ENCODE measurements at places on chromosomes 6 and 20. TPM values are rescaled to one million over a fixed set of nuclear protein-coding genes. Genes with fewer than 3 reads are reported as not detected.
A peak's percentile ranks its signal among the peaks of the same experiment; 100 is the strongest.

DNA sequence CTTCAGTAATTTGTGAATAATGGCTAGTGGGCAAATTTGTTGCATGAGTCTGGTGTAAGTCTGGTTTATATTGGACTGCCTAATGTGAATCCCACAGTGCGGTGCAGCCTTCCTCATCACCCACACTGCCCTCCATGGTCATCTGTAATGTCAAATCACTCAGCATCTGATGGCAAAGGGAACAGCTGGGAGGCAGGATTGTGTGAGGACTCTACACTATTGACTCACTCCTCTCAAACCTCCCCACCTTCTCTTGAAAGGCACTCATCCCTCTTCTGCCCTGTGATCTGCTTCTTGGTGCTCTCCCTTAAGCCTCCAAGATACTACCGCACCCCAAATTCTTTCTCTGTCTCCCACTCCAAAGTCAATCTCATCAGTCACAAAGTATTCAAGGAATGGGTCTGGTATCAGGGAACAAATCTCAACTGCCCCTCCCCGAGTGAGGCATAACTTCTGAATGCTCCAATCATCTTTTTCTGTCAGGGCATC, 146.0 kb upstream of the BEND6 start:
- peak overlapping the region; percentile 87 for H3K27ac ChIP-seq
- no peaks in the 10 kb centered on the region for H3K27me3 ChIP-seq
- DNase-seq: peak; percentile 60

DNA sequence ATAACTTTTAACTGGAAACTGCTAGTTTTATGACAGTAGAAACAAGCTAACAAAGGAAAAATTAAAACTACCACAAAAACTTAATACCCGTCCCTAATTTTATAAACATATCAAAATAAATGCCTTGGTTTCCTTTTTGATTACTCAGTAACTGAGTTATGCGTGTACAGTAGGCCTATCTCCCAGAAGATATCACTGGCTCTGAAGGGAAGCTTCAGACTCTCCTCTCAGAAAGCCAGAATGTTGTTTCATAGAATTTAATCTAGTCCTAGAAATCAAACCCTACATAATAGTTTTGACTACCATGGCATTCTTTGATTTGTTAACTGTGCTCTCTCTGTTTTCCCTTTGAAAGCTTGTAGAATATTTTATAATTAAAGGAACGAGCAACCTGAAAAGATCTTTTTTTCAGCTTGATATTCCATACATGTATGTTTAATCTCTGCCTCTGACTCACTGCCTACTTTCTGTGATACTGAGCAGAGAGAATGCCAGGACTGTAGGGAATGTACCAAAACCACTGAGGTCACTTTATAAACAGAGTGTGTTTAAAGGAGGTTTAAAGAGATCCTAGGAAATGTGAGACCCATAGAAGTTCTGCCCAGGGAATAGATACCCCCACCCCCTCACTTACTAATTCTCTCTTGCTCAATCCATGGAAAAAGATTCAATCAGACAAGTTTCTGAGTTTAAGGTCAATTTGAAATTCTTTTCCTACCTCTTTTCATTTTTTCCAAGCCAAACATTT, 311.5 kb downstream of the HDGFL1 start:
- no peak overlapping the region for H3K4me3 ChIP-seq
- peak; percentile 49 for DNase-seq
- H3K36me3 ChIP-seq: no peaks in the 10 kb centered on the region
- peaks cover 59% of the 10 kb centered on the region for H3K4me1 ChIP-seq
- peak overlapping the region; percentile 77 for H3K27ac ChIP-seq

DNA sequence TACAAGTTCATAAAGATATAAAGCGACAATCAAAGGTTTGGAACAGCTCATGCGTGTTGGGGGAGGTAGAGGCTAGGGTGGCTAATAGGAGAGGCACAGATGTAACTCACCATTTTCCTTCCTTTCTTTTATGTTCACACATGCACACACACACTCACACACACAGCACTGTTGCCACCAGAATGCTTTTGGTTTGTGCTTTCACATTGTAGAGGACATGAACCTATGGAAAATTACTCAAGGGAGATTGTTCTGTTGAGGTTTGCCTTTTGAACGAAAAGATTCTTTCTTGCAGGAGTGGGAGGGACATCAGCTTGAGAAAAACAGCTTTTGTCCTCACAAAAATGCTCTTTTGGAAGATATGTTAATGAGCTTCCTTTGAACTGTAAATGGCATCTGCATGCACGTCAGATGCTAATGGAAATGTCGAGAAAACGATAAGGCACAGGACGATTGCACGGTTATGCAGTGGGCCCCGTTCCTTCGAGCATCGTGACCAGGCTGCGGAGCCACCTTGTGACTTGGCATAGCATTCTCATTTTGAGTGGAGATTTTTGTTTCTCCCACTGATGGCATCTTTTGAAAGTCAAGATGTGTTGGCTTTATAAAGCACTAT, 724.1 kb downstream of the KIF16B start:
- H3K27ac ChIP-seq: no peak overlapping the region
- no peaks in the 10 kb centered on the region for H3K4me1 ChIP-seq
- no peaks in the 10 kb centered on the region for H3K27me3 ChIP-seq
- H3K36me3 ChIP-seq: no peaks in the 10 kb centered on the region

DNA sequence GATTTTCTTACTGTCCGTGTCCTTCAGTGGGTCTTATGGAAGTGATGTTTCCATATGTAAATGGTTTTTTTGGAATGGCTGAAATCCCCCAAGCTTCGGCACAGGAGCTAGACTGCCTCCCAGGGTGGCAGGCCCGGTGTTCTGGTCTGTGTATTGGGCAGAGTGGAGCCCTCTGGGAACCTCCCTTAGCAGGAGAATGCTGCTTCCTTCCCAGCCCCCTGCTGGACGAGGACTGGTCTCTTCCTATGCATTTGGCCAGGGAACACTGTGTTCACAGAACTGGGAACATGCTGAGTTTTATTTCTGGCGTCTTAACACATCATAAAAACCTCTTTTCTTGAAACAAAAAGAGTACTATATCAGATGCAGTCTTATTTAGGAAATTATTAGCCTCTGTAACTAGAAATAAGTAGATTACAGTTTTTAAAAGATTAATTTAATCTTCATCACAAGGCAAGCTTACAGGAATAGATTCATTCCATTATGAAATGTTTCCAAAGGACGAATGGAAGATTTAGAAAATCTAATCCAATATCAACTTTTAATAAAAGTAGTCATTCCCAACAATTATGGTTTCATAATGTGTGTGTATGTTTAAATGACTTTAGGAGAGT, 56.6 kb downstream of the SYTL3 start:
- DNase-seq: peak; percentile 62
- peaks cover 43% of the 10 kb centered on the region for H3K4me1 ChIP-seq
- peak overlapping the region; percentile 76 for H3K27ac ChIP-seq
- H3K27me3 ChIP-seq: no peaks in the 10 kb centered on the region

DNA sequence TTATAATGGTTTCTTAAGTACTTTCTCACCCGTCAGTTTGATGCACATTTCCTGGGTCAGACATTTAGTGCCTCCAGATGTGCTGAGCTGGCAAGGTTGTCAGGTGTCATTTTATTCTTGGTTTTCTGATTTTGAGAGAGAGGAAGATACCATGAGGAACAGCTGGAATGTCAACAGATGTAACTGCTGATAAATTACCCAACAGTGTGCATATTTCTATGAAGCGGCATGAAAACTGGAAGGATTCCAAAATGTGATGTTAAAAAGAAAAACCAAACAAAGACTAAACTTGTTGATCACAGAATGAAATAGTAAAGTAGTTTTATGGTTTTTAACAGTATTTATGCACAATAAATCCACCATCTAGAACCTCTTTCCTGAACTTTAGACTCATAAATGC, 447.3 kb downstream of the HDGFL1 start:
- H3K4me3 ChIP-seq: no peak overlapping the region
- H3K27me3 ChIP-seq: no peaks in the 10 kb centered on the region
- no peak for DNase-seq
- H3K27ac ChIP-seq: no peak overlapping the region

The PRRT1 gene
- 2.0 TPM for total RNA-seq

DNA sequence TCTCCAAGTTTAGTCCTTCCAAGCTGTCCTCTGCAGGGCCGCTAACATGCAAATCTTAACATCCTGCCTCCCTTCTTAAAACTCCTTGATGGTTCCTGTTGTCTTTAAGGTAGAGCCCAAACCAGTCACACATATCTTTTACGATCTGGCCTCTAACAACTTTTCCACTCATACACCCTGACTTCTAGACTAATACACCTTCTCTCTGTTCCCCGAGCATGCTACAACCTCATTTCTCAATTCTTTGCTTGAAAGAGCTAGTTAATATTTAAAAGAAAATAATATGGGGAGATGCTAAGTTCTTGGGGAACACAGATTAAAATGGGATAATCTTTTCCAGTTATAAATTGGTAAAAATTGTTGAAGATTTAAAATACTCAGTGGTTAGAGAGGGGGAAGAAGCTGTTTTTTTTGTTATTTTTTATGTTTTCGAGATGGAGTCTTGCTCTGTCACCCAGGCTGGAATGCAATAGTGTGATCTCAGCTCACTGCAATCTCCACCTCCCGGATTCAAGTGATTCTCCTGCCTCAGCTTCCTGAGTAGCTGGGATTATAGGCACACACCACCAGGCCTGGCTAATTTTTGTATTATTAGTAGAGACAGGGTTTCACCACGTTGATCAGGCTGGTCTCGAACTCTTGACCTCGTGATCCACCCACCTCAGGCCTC, 250.7 kb downstream of the MAFB start:
- H3K36me3 ChIP-seq: no peaks in the 10 kb centered on the region
- H3K4me1 ChIP-seq: no peaks in the 10 kb centered on the region
- H3K27ac ChIP-seq: no peak overlapping the region
- H3K4me3 ChIP-seq: no peak overlapping the region

- H3K27ac ChIP-seq: peak overlapping the region; percentile 4
- no peak for DNase-seq
- H3K4me1 ChIP-seq: peaks cover 24% of the 10 kb centered on the region
- H3K4me3 ChIP-seq: no peak overlapping the region
- no peaks in the 10 kb centered on the region for H3K36me3 ChIP-seq
- no peaks in the 10 kb centered on the region for H3K27me3 ChIP-seq
These were observed 183.8 kb downstream of the PTPRK start for GRCh38 chr6:128336436-128337095.

- H3K27ac ChIP-seq: no peak overlapping the region
- no peak overlapping the region for H3K4me3 ChIP-seq
- H3K36me3 ChIP-seq: peaks cover 2% of the 10 kb centered on the region
- H3K27me3 ChIP-seq: no peaks in the 10 kb centered on the region
- H3K4me1 ChIP-seq: no peaks in the 10 kb centered on the region
- DNase-seq: no peak
These were observed 22.7 kb downstream of the TAF11 start for GRCh38 chr6:34865107-34865506.

The ZSCAN26 gene
- total RNA-seq: 7.2 TPM

The PDYN gene
- not detected for total RNA-seq

GRCh38 chr20:4973330-4974097, 27.8 kb downstream of the SLC23A2 start:
- no peak overlapping the region for H3K4me3 ChIP-seq
- H3K27me3 ChIP-seq: no peaks in the 10 kb centered on the region
- H3K4me1 ChIP-seq: peaks cover 4% of the 10 kb centered on the region
- H3K36me3 ChIP-seq: no peaks in the 10 kb centered on the region

The MCM8 gene
- total RNA-seq: 38.4 TPM
